Esophagus mucosa (tissue), 1 donor: ENCODE measurements at places on chromosomes 7 and 10. TPM values are rescaled to one million over a fixed set of nuclear protein-coding genes. Genes with fewer than 3 reads are reported as not detected.
A peak's percentile ranks its signal among the peaks of the same experiment; 100 is the strongest.

The GDF10 gene
- total RNA-seq = not detected

The PIK3CG gene
- total RNA-seq = 0.56 TPM

The FOXK1 gene
- 21.7 TPM for total RNA-seq

The PRRT4 gene
- 1.3 TPM for total RNA-seq

The TAS2R5 gene
- total RNA-seq = 1.0 TPM

The CTAGE6 gene
- 0.16 TPM for total RNA-seq

The BMPER gene
- not detected for total RNA-seq

The PKD2L1 gene
- not detected for total RNA-seq

The OR2AE1 gene
- 0.28 TPM for total RNA-seq

The COMMD3 gene
- 36.5 TPM for total RNA-seq

The HYAL4 gene
- not detected for total RNA-seq

DNA sequence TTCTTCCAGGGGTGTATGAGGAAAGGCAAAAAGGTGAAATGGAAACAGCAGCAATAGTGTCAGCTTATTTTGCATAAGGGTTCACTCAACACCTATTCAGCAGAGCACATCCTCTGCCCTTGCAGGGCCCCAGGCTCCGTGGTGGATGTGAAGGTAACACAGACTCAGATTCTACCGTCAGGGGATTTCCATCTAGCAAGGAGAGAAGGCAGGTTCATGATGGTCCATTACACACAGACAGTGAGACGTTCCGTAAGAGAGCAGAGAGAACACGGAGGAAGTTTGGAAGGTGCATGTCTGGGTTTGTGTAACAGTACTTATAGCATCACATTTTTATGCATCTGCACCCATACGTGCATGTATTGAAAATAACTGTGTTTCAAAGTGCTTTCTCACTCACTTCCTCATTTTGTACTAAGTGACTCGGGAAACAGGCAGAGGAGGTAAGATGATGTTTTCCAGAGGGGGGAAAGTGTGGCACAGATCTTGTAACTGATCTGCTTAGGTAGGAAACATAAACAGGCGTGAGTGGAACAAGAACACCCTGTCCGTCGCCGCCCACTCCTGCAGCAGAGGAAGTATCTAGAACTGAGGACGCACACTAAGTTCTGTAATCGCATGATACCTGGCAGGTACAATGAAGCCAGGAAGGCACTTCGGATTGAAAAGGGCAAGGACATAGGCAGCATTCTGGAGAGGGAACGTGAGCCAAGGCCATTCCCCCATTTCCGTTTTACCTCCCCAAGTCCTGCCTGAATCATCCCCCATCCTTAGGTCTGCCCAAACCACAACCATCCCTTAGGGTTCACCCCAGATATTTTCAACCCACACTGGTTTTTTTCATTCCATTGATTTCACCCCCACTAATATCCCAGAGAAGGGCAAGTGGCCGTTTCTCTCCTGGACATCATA is 1.0 kb upstream of the ENO4 start:
- ATAC-seq = no peak

DNA sequence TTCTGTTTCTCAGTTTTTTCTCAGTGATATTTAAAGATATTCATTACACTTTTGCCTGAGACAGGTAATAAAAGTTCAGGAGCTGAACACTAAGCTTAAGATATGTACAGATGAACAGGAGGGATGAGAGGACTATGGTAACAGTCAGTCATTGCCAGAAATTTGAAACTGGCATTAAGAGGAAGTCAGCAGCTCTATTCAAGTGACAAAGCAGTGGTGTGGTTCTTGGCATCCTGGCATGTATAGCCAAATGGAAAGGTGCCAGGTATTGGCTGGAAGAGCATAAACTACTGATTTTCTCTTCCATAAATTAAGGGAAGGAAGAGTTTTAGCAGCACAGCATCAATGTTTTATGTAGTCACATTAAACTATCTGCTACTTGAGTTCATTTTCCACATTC is 22.7 kb downstream of the HOXA1 start:
- no peak for ATAC-seq

DNA sequence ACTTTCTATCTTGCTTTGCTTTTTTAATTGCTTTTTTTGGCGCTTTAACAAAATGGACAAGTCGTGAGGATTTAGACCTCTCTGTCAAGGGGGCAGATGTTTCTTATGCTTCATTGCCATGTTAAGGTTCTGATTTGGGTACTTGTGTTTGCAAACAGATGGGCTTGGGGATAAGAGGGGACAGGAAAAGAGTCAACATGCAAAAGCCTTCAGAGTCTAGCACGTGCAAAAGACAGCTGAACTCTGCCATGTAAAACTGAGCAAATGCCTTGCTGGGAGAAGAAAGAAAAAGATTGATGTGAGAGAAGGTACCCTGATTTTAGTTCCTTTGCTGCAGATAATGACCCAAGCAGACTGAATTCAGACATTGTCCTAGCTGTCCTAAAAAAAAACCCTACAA is 173.1 kb downstream of the KIAA1217 start:
- no peak for ATAC-seq

GRCh38 chr7:47818796-47819606 is 129.3 kb downstream of the PKD1L1 start:
- ATAC-seq = peak; percentile 67

DNA sequence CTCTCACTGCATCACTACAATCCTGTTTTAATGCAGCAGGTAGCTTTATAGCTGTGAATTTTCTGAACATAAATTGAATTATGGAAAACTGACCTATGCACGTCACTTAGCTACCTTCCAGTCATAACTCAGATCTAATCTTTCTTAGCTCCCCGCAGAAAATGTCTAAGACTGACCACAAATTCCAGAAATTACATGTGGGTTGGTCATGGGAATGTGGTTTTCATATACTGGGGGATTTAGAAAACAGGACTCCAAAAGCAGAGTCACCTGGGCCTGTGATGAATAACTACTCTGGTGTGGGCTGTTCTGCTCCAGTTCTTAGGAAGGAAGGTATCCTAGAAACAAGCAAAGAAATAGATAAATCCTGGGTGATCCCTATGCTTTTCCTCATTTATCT is 178.4 kb upstream of the LRRTM3 start:
- no peak for ATAC-seq

DNA sequence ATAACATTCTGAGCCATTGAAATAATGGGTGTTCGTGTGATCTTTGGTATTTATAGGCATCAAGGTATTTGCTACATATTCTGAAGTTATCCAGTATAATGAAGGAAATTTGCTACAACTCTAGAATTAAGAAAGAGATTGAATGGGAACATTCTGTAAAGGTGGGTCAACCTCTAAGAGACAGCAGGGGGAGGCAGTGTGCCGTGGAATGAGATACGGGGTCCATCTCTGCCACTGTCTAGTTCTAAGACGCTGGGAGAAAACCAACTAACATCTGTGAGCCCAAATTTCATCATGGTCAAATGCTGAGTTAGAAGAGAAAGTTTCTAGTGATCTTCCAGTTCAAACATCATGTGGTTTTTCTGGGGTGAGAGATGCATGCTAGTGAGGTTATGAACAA is 368.9 kb downstream of the SORCS1 start:
- ATAC-seq = no peak

DNA sequence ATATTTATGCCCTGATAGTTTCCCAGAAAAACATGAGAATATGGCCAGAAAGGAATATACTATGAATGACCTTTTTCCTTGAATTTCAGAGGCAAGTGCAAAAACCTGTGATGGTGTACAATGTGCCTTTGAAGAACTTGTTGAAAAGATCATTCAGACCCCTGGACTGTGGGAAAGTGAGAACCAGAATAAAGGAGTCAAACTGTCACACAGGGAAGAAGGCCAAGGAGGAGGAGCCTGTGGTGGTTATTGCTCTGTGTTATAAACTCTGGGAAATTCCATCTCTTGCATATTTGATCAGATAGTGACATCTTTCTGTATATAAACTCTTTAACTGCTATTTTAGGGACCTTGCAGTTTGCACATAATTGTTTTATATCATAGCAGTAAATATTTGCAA is 33.7 kb downstream of the RAB18 start:
- ATAC-seq = no peak

DNA sequence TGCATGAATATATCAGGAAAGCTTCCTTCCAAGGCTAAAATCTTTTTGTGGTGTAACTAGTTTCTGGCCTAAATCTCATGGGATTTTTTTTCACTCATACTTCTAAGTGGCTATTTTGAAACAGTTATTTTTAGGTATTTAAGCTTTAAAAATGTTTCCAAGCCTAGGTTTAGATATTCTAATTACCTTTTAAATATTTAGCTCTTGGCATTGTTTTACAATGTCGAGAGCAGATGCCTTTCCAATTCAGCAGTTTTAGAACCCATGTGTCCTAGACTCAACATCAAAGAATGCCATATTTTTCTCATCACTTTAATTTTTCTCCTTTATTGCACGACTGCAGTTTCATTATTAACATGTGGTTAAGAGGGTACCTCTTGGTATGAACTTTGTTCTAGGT is 27.1 kb upstream of the STOX1 start:
- no peak for ATAC-seq

DNA sequence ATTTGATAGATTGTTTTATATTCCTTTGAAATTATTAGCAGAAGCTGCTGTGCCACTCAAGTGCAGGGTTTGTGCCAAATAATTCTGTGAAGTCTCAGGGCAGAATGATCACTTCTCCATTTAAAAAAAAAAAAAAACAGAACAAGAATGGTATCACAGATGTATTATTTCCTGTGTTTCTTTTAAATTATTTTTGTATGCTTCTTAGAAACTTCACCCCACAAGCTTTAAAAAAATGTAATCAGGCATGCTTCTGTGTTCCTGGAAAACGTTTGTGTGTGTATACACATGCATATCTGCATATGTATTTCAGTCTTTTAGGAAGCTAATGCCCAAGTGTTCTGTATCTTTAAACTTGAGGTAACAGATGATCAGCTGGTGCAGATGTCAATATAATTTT is 6.3 kb upstream of the CD36 start:
- no peak for ATAC-seq

- ATAC-seq = no peak
These were observed 48.1 kb downstream of the SDK1 start for GRCh38 chr7:3349126-3349525.

- ATAC-seq = no peak
These were observed 30.0 kb upstream of the PRKAR2B start for GRCh38 chr7:107014387-107015023.

DNA sequence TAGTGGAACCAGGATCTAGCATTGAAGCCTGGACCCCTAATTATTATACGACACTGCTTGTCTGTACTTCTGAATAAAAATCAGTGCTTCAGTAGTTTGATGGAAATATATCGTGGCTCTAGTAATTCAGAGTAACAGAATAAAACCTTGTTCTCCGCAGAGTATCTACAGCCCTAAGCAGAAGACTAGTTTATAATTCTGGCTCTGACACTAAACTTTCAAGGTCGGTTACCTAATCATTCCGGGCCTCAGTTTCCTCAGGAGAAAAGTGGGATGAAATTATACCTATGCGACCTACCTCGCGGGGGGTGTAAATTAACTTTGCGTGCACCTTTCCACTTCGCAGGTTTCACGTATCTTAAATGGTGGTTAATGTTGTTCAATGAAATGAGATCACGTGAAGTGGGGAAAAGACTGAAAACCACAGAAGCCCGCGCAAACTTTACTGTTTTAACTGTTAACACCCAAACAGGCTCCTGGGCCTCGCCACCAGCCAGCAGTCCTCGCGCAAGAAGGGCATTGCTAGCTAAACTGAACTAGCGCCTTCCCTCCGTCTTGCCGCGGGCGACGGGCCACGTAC is 615 bp downstream of the THAP5 start:
- no peak for ATAC-seq

DNA sequence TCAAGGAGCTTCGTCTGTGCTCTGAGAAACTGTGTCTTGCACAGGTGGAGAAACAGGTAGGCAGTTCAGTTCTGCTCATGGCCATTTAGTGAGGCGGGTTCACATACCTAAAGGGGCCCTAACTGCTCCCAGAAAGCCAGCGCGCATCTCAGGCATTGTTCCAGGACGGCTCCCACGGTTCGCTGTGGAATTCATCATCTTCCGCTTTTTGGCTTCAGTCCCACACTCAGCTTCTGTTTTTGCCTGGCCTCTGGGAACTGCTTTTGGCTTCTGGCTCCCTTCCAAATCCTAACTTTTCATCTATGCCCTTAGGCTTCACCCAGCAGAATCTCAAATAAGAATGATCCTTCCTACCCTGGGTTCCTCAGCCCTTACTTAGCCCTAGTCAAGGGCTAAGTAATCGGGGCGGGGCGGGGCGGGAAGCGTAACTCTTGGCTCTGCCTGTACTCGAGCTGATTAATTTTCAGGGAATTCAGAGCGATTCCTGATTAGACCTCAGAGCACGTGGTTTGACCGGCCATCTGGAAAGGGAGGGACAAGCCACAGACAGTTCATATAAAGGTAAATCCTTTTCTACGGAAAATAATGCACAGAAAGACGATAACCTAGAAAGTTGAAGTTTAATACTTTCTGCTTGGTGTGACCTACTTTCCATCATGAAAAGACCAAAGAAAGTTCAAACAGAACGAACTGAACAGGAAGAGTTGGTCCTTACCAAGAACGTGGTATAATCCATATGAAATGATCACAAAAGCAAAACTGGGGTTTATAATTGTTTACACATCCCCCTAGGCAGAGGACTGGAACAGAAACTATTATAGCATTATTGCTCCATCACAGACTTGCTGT is 105.7 kb downstream of the ST8SIA6 start:
- peak; percentile 56 for ATAC-seq

- ATAC-seq = no peak
These were observed 5.1 kb upstream of the PLPP4 start for GRCh38 chr10:120451968-120452367.

DNA sequence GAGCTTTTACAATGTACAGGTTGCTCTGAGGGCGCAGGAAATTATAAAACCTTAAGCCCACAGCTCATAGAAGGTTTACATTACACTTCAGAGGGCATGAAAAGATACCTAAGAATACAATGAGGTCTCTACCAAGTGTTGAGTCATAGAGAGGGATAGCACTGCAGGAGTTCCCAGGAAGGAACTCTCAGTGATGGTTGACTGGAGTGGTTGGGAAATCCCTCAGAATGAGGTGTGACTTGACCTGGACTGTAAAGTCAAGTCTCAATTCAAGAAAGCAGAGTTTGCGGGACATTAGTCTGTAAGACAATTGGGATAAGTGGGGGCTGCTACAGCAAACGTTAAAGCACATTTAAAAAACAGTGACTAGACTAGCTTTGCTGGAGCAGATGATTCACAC is 21.9 kb downstream of the TNKS2 start:
- ATAC-seq = peak; percentile 49

- peak; percentile 100 for ATAC-seq
These were observed 193.1 kb downstream of the COBL start for GRCh38 chr7:51123322-51124019.

GRCh38 chr7:85719981-85720953 is 533.4 kb upstream of the SEMA3D start:
- no peak for ATAC-seq

DNA sequence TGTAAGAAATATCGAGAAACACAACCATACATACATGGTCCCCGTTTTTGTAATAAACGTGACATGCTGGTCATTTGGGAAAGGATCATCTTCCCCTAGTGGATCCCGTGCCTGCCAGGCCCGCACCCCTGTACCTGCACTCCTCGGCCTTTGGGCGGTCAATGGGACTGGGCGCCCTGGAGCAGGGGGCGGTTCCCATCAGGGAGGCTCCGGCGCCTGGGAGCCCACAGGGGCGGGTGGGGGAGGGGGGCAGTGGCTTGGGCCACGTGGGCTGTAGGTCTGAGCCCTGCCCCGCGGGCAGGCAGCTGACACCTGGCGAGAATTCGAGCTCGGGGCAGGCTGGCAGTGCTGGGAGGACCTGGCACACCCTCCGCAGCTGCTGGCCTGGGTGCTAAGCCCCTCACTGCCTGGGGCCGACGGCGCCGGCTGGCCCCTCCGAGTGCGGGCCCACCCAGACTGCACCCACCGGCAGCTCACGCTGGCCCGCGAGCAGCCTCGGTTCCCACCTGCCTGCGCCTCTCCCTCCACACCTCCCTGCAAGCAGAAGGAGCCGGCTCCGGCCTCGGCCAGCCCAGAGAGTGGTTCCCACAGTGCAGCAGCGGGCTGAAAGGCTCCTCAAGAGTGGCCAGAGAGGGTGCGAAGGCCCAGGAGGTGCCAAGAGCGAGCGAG is 361.6 kb upstream of the GRM3 start:
- ATAC-seq = no peak
